ENCODE measurements at places on chromosomes 3 and 15.
A peak's percentile ranks its signal among the peaks of the same experiment; 100 is the strongest.

- no peak for DNase-seq
Measured at GRCh38 chr15:57217778-57218598, 158.3 kb upstream of the CGNL1 start.

GRCh38 chr3:156551746-156552145 lies 3.2 kb downstream of the SSR3 start:
- DNase-seq = no peak

DNA sequence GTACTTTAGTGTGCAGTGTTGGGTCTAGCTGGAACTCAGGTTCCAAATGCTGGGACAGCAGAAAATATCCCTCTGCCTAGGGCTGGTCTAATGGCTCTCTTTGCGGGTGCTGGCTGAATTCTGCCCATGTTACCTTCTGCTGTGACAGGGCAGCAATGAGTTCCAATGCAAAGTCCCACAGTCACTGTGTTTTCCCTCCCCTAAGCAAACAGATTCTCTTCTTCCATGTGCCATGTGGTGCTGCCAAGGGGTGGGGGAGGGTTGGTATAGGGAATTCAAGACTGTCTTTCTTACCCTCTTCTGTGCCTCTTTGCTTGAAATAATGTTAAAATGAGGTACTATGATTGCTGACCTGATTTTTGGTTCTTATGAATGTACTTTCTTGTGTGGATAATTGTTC lies 229.6 kb downstream of the GBE1 start:
- no peak for DNase-seq

DNA sequence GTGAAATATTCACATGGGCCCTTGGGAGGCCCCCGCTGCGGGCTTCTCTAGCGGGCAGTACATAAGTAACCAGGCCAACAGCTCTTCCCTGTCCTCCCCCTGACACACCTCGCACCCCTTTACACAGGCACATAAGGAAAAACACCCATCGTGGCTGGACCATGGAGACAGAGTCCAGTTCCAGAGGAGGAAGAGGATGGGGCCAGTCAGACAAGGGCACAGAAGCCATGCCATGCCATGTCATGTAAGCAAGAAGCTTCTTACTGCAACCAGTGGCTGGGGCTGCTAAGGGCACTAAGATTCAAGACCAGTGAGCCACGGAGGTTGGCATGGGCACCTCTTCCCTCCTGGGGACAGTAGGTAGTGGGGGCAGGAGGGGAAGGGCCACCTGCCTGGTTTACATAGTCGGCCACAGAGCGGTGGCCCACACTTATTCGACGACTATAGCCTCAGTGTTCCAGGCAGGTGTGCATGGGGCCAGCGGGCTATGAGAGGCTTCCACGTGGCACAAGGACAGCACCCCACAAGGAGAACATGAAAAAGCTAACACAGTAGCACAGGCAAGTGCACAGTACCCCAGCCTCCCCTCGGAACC lies 5.7 kb upstream of the CYP11A1 start:
- DNase-seq = peak; percentile 29

- no peak for DNase-seq
Measured at GRCh38 chr15:28942571-28942970, 56.8 kb downstream of the APBA2 start.

GRCh38 chr3:117939425-117940027 lies 1095.1 kb downstream of the IGSF11 start:
- no peak for DNase-seq

DNA sequence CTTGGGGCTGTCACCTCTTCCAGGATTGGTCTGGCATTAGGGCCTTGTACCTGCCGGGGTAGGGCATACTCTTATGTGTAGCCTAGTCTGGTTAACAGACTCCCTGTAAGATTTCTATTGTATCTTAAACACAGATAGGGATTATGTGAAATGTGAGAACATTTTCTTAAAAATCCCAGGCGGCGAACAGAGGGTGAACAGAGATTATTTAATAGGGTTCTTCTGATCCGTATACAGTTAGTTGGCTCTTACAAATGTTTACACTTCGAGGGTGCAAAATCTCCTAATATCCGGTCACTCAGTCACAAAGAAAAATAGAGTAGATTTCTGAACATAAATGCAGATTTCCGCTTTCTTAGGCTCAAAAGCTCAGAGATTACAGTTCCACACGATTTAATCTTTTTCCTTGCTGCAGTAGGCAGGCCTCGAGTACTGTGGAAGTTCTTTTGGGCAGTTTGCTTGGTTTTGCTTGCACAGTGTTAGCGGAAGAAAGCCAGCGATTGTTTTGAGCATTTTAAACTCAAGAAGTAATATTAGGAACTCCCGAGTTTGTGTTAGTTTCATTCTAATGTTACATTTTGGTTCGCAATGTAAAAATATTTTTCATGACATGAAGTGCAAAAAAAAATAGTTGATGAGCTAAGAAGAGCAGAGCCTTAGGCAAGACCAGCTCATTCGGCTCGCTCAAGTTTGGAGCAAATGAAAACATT lies 993 bp downstream of the PLCL2 start:
- no peak for DNase-seq

DNA sequence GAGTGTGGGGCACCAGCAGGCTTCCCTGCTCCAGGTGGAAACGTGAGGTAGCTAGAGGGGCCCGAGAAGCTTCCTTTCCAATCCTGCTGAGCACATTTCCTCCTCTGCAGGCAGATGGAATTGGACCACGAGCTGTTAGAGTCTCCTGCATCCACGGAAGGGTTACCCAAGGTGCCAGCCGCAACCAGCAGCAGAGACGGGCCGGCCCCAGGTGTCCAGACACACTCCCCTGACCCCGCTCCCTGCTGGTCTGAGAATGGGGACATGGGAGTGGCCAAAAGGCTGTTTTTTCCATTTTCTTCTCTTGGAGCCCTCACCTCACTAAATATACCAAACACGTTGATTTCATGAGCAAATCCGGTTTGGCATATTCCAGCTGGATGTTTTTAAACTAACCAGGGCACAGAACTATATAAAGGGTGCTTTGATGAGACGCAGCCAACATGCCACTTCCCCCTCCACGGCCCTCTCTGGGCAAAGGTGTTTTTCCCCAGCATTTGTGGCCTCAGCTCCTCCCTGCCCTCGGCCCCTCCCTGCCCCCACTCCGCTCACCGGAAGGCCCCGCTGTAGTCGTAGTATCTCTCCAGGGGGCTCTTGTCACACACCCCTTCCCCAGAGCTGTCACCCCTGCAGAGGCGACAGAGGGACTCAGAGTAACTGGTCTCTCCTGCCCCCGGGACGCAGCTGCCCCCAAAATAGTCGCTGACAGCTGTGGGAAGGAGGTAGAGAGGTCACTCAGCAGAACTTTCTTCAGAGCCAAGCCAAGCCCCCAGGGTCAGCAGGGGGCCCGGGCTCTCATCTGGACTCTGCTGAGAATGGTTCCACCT lies 7.0 kb downstream of the MELTF start:
- peak; percentile 39 for DNase-seq

- DNase-seq = peak; percentile 71
Measured at GRCh38 chr15:40336744-40337122, 4.0 kb downstream of the CCDC9B start.

GRCh38 chr3:196097373-196098154 lies 15.7 kb upstream of the TFRC start:
- DNase-seq = no peak

GRCh38 chr3:42053476-42053875 lies 37.7 kb upstream of the TRAK1 start:
- DNase-seq = no peak

- no peak for DNase-seq
Measured at GRCh38 chr15:70284438-70285214, 186.9 kb upstream of the TLE3 start.

- DNase-seq = no peak
Measured at GRCh38 chr15:75036212-75036616, 12.8 kb downstream of the PPCDC start.

GRCh38 chr3:71446734-71447133 lies 136.8 kb downstream of the FOXP1 start:
- DNase-seq = no peak

DNA sequence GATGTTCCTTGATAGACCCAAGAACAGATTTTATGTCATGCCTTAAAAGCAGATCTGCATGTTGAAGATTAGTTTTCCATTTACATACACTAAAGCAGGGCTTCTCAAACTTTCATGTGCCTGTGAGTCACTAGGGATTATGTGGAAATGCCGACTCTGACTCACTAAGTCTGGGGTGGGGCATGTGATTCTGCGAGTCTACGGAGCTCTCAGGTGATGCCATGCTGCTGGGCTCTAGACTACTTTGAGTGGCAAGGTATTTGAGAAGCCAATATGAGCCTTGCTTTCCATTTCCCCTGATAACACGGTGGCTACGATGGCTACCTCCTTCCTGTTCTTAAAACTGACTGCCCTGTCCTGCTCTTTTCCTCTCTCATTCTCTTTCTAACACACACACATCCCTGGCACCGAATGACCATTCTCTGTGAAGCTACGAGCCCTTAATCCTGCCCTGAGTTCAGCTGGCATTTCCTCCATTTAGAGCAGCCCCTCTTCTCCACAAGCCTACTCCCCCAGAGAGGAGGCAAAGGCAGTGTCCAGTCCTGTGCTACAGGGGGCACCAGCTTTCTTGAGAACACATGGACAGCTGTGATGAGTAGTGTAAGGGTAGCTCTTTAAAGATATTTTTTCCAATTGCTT lies 39.7 kb upstream of the PYGO1 start:
- DNase-seq = no peak

GRCh38 chr15:66841953-66842681 lies 140.1 kb downstream of the SMAD6 start:
- no peak for DNase-seq

DNA sequence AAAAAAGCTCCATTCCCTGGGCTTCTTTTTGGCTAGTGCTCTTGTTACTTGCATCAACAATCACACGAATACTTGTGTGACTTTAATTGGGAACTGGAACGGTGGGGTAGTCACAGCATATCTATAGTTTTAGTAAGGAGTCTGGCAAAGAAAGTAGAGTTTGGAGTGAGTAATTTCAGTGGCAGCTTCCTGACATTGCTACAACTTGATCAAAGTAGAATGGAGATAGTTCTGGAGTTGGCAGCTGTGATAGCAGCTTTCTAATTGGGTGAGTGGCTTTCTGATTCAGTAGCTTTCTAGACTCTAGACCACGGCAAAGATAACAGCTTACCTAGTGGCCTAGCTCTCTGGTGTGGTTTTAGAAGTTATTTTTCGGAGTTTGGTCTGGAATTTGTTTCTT lies 475.0 kb downstream of the TUSC7 start:
- DNase-seq = no peak

- DNase-seq = no peak
Measured at GRCh38 chr15:94456226-94456625, 224.9 kb downstream of the MCTP2 start.

- DNase-seq = no peak
Measured at GRCh38 chr15:87755226-87755625, 501.3 kb downstream of the NTRK3 start.

- no peak for DNase-seq
Measured at GRCh38 chr3:133404920-133405319, 5.1 kb downstream of the BFSP2 start.

- peak; percentile 11 for DNase-seq
Measured at GRCh38 chr3:159130108-159130507, 328.3 kb downstream of the MFSD1 start.

DNA sequence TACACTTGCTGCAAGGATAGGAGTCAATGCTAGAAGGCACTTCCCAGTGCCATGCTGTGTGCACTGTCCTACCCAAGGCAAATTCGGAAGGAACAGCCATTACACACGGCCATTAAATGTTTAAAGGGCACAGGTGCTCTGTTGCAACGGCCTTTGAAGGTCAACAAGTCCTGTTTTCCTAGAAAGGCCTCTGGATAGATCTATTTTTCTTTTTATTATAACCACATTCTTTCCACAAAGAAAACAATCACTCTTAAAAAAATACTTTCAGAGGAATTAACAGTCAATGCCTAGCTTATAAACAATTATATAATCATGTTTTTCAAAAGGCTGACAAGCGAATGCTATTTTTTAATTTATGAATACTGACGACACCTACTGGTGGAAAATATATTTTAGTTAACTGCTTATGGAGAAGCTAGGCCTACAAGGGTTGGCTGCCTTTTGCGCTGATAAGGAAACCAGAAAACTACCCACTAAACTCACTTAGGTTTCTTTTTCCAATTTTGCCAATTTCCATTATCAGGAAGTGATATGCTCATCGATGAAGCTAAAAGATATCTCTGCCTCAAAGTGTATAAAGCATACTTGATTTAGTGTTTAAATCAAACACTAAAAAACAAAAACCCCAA lies 2.4 kb downstream of the ARHGEF3 start:
- peak; percentile 41 for DNase-seq

DNA sequence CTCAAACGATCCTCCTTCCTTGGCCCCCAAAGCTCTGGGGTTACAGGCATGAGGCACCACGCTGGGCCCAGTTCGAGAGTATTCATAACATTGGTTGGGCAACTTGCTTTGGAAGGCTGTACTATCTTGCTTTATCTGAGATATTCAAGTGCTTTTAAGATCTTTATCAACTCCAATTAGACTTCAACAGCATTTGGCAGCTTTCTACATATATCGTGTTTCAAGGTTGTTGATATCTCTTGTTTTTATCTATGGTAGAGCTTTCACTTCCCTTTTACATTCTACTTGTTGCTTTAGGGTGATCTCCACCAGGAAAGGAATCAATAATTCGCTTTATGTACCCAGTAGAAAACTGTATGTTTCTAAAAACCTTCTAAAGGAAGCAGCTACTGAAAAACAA lies 395.3 kb downstream of the IL5RA start:
- peak; percentile 10 for DNase-seq

GRCh38 chr3:55807210-55807609 lies 320.1 kb upstream of the WNT5A start:
- no peak for DNase-seq

GRCh38 chr3:155363690-155364070 lies 70.2 kb upstream of the STRIT1 start:
- DNase-seq = no peak

DNA sequence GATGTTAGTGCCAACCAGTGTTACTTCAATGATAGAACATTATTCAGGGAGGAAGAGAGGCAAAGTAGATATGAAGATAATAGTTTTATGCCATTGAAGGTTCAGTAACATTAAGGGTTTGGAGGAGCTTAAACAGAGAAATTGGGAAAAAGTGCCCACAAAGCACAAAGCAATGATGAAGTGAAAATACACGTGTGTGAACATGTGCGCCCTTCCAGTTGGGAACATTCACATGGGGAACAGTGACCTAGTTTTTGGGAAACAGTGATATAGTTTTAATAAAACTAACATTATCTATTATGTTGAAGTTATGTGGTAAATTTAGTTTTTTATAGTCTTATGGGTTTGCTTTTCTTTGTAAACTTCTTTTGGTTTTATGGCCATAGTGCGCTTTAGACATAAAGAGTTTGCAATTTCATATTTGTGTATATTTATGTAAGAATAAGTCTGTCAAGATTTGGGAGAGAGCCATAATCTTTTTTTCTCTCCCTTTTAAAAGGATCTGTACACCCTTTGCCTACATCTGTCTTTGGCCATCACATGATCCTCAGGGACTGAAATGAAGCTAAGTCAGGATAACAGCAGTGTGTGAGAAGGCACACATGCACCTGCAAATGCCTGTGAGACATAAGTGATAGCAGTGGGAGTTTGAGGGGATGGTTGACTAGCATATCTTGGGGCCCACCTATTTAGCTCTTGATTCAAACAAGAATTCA lies 450.3 kb upstream of the THRB start:
- no peak for DNase-seq

GRCh38 chr3:184336547-184337398 lies 627 bp upstream of the FAM131A start:
- peak; percentile 46 for DNase-seq
